ENCODE measurements at places on chromosomes 6 and 20.

DNA sequence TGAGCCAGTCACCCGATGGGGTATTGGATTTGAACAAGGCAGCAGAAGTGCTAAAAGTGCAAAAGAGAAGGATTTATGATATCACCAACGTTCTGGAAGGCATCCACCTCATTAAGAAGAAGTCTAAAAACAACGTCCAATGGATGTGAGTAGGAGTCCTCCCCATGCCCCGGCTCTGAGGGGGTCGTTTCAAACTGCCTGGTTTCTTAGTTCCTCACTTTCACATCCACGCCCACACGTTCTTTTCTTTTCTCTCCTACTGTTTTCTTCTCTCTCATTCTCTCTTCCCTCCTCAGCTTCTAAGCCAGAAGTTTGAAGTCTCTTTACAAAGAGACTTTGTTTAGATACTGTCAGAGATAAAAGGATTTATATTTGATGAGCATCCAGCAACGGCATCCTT lies 53.0 kb upstream of the CDKAL1 start:
- DNase-seq, result no peak

GRCh38 chr20:6420336-6420735 lies 297.5 kb upstream of the FERMT1 start:
- DNase-seq, result no peak

GRCh38 chr6:51289041-51289440 lies 470.4 kb downstream of the TFAP2B start:
- DNase-seq, result no peak

GRCh38 chr6:18509871-18510643 lies 122.9 kb downstream of the RNF144B start:
- DNase-seq, result no peak

DNA sequence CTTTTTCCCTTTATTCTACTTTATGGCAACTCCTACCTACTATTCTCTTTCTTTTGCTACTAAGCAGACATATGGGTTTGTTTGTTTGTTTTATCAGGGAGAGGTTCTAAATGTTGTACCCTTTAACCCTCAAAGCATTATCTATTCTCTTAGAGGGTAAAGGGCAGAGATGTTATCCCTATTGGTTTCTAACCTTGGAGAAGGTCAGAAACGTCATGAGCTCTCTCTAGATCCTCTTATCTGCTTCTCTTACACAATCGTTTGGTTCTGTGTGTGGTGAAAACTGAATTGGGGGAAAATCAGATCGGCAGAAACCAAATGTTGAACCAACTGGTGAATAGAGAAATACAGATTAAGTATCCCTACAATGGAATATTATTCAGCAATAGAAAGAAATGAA lies 6.4 kb upstream of the MPC1 start:
- DNase-seq, result no peak

GRCh38 chr6:53692172-53692571 lies 26.6 kb upstream of the KLHL31 start:
- no peak for DNase-seq

DNA sequence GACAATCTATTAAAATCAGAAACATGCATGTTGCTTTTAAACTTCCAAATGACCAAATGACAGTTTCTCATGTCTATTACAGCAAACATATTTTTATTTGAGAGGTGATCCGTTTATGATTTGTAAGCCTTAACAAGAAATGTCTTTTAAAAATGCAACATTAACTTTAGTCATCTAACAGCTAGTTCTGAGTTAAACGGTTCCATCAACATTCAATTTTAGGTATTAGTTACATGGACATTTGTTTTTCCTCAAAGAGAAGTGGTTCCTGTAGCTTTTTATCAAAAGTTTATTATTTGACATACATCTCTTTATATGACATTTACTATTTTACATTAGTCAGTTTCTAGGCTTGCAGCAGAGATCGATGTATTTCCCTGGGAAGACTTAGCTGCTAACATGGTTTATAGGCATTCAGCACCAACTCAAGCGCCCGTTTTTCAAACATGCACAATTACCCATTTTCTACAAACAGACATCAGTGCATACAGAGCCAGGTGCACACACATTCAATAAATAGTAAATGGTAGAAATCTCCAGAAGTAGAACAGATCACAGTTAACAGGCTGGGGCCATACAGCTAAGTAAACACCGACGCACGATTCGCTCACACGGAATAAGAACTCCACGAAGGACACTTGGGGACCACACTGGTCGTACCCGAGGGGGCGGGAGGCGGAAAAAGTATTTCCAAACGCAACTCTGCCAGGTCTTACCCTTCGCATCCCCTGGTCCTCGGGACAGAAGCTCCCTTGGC lies 882 bp downstream of the CNR1 start:
- no peak for DNase-seq

- DNase-seq, result no peak
Observed at GRCh38 chr20:57195469-57196100, 70.9 kb downstream of the BMP7 start.

DNA sequence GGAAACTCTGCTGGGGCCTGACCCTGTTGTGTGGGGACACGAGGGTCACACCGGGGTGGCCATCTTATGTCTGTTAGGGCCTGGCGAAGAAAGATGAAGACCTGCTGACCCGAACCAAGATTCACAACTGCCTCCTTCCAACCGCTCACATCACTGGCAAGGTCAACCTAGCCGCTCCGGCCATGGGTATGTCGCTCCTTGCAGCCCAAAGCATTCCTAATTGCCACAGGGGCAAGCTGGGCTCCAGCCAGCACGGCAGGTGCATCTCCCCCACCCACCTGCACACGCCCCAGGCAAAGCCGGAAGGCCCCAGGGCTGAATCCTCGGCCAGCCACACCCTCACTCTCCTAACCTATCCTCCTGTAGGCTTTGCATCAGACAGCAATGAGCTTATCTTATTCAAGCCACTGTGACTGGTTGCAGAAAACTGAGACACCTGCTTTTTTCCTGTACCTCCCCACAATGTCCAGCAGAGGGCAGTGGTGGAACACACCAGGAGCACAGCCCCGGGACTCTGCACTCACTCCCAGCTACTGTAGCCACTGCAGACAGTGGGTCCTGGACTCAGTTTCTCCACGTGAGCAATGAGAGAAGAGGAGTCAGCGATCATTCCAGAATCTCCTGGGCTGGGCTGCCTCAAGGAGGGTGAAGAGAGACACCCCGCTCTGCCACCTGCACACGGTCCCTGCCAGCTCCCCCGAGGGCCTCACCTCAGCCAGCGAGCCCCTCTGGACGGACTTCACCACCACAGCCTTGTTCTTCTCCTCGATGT lies 170.2 kb downstream of the PREX1 start:
- DNase-seq, result peak; percentile 47

GRCh38 chr6:56954403-56955170 lies at the start of gene BEND6:
Gene BEND6 (plus strand): TSS chr6:56955107. CDS start chr6:56981811, 26,704 bp downstream.
- peak; percentile 32 for DNase-seq
